ENCODE measurements at places on chromosomes 5 and 9.

DNA sequence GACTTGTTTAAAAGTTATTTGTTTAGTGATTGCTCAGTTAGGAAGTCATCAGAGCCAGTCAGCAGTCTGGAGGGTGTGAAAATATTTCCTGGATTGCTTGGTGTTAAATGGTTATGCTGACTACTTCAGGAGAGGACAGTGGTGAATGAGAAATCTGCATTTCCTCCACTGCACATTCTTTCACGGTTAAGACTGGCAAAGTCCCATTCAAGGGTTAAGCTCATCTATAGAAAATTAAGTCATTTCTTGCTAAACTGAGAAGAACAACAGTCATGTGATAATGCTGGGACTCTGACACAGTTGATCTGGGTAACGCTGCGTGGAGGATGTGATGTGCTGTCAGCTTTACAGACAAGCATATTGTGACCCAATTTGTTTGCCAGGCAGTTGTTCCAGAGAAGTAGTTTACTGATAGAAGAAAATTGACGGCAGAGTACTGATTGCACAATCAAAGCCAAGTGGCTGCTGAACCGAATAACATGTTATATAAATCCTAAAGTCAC lies 80.4 kb downstream of the GRAMD2B start:
- peak; percentile 38 for DNase-seq

DNA sequence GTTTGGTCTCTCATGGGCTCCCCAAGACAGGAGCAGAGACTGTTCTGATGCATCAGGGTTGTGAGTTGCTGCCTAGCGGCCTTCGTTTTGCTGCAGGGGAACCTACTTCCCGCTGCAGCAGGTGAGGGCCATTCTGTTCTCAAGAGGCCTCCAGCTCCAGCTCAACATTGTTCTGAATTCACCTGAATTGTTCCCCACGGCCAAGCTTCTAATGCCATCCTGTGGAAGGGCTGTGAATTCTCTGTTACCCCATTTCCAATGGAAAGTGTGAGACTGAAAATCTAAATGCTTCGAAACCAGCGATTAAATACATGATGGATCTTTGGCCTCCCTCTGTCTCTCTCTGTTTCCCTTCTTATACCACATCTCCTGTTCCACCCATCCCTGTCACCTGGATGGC lies 349.1 kb upstream of the DAP start:
- no peak for DNase-seq

DNA sequence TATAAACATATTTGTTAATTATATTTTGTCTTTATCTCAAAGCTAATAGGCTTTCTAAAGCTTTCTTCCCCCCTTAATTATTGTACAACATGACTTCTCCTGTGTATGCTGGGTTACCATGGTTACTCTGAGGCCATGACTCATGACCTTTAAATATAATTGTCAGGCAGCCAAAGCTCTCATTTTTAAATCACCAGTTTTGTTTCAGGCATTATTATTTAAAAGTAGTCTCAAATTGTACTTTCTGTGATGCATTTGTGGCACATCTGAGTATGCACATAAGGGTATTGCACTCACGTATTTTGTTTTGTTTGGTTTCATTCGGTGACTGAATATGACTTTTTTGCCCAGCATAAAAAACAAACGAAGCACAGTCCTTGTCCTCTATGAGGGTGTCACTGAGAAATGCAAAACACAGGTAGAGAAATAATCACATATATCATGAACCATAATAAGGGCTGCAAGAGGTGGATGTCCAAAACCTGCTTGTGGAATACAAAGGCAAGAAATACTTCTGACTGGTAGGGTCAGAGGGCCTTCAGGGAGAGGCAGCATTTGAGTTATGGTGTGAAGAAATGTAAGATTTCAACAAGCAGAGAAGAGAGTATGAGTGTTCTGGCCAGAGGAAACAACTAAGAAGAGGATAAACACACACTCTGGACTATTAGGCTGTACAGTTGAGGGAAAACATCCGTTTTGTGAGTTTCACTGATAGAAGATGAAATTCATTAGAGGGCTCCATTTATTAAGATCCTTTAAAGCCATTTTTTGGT lies 2.1 kb downstream of the CCDC192 start:
- DNase-seq: no peak

- DNase-seq: no peak
Measured at GRCh38 chr5:135465391-135466122, 13.4 kb upstream of the TIFAB start.

DNA sequence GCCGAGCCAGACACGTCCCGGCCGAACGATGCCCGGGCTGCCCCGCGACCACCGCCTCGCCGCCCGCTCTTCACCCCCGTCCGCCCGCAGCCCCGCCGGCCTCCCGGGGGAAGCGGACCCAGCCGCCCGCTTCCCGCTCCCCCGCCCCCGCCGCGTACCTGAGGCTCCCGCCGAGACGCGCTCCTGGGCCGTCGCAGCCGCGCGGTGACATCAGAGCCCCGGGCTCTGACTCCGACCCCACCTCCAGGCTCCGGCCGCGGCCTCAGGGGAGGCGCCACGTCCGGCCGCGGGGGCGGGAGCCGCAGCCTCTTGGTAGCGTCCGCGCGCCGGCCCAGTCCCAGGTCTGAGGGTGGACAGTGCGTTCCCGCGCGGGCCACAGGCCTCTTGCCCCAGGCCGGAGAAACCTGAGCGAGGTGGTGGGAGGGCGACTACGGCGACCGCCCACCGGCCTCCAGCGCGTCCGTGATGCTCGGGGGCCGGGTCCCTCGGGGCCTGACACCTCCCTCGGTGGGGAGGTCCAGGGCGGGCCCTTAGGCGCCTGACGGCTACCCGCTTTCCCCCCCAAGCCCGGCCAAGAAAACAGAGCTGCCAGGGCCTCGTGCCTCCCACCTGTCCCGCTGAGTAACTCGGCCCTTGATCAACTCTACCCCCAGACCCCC lies at the start of gene SHROOM1:
Gene SHROOM1, minus strand, starts transcription at position 212 of the 659 bp plus-strand sequence. CDS start 4,507 bp downstream, outside the sequence.
- DNase-seq: no peak

GRCh38 chr5:177427919-177428573 lies 1.6 kb downstream of the GRK6 start:
- no peak for DNase-seq

DNA sequence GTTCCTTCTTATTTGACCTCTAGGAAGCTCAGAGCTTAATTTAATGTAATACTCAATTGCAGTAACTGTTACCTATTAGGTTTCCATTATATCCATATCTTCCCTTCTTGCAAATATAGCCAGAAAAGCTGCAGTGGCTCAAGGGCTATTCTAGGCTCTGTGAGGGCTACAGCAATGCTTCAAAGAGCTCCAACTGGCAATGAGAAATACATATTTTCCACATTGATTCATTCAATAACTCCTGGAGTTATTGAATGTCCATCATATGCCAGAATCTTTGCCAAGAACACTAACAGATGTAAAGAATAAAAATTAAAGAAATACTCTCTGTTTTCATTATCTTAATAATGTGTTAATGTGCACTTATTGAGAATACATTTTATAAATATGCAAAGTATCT lies 396.9 kb upstream of the PAPPA start:
- no peak for DNase-seq

GRCh38 chr5:98397081-98397480 lies 376.4 kb upstream of the RGMB start:
- DNase-seq: no peak

GRCh38 chr5:136809382-136809781 lies 444.0 kb upstream of the TRPC7 start:
- no peak for DNase-seq

- no peak for DNase-seq
Measured at GRCh38 chr9:125881042-125881441, 133.9 kb downstream of the PBX3 start.

DNA sequence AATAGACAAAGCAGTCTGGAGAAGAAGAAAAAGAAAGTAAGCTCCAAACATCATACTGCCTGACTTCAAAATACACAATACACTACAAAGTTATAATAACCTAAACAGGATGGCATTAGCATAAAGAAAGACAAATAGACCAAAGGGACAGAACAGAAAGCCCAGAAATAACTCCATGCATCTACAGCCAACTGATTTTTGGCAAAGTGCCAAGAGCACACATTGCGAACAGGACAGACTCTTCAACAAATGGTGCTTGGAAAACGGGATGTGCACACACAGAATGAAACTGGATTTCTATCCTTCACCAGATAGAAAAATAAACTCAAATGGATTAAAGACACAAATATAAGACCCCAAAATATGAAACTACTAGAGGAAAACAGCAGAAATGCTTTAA lies 66.6 kb upstream of the SPATA31E1 start:
- DNase-seq: no peak

GRCh38 chr5:91403438-91403837 lies 20.3 kb upstream of the ARRDC3 start:
- DNase-seq: no peak

DNA sequence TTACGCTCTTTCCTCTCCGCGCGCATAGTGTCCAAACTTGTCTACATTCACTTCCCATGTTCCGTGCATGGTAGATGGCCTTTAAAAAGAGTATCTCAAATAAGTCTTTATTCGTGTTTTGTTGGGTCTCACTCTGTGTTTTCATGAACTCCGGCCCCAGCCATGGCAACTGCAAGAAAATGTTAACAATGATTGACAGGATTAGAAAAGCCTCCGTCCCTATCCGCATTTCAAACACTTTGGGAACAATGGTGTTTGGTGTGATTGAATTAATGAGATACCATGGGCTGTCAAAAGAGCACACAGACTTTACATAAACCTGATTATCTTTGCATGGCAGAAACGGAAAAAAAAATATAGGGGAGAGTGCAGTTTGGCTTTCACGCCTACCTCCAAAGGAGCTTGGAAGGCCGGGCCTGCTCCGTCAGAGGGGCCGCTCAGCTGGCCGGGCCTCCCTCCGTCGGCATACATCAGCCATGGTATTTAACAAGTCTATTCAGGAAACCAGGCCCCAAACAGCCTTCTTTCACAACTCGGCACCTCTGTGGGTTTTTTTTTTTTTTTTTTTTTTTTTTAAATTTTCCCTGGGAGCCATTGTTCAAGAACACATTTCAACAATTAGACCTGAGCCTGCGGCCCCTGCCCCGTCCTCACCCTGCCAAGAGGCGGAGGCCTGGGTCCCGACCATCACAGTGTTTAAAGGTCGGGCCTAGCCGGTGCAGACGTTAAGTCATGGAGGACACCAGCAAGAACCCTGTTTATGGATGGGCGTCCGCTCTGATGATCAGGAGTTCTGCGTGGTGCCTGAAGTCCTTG lies 323.8 kb upstream of the IRX4 start:
- DNase-seq: no peak

DNA sequence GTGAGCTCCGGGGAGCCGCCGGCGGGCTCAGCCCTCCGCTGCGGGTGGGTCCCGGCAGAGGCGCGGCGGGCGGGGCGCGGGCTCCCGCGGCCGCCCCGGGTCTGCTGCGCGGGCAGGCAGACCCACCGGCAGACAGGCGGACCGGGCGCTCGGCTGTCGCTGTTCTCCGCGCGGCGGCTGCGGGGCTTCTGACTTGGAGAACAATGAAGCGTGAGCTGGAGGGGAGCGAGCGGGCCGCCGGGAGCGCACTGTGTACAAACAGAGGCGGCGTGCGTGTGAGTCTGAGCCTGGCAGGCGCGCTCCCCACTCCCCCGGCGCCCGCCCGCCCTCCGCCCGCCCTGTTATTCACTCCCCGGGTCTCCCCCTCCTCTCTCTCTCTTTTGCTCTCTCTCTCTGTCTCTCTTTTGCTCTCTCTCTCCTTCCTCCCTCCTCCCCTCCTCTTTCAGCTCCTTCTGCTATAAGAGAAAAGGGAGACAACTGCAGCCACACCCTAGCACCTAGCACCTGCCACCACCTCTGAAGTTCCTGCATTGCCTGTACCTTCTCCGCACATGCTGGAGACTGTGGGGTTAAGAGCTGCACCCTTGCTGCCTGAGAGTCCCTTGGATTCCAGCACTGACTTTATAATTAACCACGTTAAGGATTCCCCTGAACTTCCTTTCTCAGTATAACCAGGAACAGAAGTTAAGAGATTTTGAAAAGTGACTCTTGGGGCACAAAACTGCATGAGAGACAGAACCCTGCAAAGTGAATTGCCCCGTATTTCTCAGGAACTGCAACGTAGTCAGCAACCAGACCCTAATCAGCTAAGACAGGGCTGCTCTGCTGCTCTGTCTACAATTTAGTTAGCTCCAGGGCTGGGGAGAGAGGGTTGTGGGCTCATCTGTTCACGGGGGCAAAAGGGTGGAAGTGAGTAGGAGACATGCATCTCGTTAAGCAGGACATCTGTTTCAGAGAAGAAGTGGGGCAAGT lies at the start of gene EDIL3:
Gene EDIL3, minus strand, starts transcription at position 277 of the 972 bp plus-strand sequence. CDS start 506 bp downstream, outside the sequence.
- DNase-seq: no peak

- DNase-seq: no peak
Measured at GRCh38 chr9:316382-316965, 101.8 kb downstream of the DOCK8 start.

- DNase-seq: no peak
Measured at GRCh38 chr5:57432876-57433275, 49.7 kb downstream of the ACTBL2 start.

Measured in effector memory CD8-positive, alpha-beta T cell (primary cell).